ENCODE measurements at places on chromosomes 1 and 21.

DNA sequence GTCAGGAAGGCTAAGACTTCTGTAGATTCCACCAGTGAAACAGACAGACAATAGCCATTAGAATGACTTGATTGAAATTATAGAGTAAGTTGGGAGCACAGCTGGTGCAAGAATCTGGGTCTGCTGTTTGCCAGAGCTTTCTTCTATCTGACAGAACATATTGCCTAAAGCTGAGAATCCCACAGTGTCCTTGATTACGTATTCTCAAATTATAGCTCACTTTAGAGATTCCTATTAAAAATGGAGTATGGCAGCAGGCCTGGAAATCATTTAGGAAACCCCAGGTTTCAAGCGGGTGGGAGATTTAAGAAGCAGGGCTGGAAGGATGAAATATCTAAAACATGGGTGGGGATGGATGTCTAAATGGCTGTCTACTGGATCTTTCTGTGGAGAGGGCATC, 639.7 kb upstream of the CXADR start:
- no peak for DNase-seq

DNA sequence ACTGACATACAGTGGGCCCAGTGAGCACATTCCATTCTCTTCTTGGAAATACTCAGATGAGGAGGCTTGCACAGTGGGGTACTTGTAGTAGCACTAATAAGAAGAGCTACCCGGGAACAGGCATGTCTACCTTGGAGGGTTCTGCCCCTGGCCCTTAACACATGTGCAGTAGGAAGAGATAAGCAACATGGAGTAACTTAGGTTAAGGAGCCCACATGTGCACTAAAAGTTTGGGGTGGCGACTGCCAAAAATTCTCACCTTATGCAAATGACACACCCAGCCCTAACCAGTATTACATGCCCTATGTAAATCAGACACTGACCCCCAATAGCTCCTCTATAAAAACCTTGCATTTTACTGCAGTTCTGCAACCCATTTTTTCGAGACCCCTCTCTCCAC, 1313.3 kb downstream of the KCNT2 start:
- no peak for DNase-seq

DNA sequence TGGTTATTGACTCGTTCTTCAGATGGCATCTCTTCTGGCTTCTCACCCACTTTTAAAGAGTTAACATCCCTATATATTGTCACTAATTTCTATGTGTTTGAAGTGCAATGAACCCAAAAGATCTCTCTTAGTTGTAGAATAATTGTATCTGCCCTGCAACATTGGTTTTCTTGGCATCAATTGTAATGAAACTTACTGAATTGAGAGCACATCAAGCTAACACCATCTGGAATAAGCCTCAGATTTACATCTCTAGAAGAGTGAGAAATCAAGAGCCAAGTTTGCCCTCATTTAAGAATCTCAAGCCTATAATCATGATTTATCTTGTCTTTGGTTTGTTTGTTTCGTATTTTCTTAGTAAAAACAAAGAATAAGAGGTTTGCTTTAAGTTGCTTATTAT, 372.6 kb upstream of the LRRC7 start:
- DNase-seq: no peak

DNA sequence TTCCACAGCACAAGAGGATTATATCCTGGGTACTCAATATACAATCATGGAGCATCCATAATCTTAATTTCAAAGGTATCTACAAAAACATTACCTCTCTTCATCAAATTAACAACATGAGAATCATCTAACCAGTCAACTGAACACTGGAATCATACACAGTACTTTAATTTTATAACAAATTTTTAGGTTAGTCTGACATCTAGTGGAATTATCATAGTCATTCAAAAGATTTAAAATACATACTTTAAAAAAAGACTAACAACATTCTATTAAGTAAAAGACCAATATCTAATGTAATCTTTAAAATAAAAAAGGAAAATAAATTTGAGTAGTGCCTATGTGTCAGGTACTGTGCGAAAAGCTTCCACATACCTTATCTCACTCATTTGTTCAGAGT, 16.8 kb upstream of the SH3GLB1 start:
- no peak for DNase-seq

DNA sequence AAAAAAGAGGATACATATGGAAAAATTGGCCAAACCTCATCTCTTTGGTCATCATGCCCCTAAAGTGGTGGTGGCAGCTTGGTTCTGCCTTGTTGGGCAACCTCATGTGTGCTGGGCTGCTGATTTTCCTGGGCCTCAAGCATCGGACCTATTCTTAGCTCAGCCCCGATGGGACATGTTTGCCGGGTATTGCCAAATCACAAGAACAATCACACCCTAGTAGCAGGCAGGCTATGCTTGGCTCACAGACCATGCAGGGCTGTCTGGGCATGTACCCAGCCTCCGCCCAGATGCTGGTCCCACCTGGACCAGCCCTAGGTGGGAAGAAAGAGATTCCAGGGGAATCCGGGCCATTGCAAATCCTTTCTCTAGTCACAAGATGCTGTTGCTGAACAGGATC, 189.4 kb upstream of the FGGY start:
- DNase-seq: no peak

- DNase-seq: peak; percentile 69
These were observed 125.9 kb downstream of the RHOU start for GRCh38 chr1:228860911-228861831.

DNA sequence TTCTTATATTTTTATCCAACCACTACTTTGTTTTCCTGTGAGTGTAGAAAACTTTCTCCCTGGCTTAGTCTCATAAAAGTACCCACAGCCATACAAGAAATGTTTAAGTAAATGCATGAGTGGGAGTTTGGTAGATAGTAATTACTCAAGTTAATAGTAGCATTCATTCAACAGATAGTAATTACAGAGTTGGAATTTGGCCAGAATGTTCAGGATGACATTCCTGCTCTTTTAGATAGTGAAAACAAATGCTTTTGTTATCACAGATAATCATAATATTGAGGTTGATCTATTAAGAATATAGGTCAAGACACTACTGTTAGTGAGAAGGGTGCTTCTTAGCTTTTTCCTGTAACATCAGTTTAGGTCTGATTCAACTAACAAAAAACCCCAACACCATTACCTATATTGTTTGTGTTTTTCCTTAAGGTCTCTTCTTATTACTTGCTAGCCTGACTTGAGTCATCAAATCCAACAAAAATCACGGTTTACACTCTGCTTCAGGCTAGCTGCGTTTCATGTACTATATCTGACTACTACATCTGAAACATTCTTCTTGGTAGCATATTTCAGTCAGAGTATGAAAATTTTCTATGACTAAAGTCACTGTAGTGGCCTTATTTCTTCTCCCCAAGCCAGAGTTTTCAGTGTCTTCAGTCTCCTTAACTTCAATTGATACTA, 163.7 kb downstream of the HS2ST1 start:
- no peak for DNase-seq

GRCh38 chr1:17632541-17633184, 93.2 kb downstream of the ARHGEF10L start:
- no peak for DNase-seq

DNA sequence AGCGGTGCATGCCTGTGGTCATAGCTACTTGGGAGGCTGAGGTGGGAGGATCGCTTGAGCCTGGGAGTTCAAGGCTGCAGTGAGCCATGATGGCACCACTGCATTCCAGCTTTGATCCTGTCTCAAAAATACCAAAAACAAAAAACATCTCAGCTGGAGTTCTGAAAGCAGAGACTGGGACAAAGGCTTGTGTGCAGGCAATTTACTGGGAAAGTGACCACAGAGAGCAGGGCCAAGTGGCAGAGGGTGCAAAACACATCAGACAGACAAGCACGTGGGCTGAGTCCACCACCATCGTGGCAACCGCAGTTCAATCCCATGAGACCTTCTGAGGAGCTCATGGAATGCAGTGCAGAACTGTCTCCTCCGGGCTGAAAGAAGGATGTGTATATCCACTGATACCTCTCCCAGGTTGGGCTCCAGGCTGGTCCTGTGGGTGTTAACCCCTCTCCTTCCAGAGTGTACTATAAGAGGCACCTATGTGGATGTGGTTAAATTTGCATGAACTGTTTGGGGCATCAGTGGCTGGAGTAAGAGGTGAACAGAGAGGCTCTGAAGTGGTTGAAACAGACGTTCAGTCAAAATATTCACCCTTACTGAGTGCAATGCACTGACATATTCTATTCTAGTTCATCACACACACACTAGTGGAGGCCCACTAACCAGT, 10.8 kb downstream of the PIGP start:
- DNase-seq: no peak

DNA sequence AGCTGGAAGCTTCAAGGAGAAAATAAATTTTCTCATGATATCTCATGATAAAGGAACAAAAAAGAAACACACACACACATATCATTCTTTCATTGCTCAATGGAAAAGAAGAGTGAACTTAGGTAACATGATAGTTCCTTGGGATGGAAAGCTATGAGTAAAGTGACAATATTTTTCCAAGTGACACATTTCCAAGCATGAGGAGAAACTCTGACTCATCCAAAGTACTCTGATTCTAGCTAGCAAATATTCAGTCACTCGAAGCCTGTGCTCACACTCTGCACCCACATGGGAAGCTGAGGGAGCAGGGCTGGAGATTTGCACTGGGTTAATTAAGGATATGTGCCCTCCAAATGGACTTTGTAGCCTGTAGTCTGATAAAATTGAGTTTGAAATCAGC, 222.4 kb downstream of the LRRC40 start:
- DNase-seq: no peak

GRCh38 chr1:200128081-200128480, 100.6 kb downstream of the NR5A2 start:
- DNase-seq: no peak

- DNase-seq: no peak
These were observed 111.1 kb upstream of the COL6A1 start for GRCh38 chr21:45870421-45870820.

- no peak for DNase-seq
These were observed 820 bp upstream of the TTF2 start for GRCh38 chr1:117059334-117059677.

GRCh38 chr1:3892748-3893147, 7.3 kb downstream of the C1orf174 start:
- no peak for DNase-seq

DNA sequence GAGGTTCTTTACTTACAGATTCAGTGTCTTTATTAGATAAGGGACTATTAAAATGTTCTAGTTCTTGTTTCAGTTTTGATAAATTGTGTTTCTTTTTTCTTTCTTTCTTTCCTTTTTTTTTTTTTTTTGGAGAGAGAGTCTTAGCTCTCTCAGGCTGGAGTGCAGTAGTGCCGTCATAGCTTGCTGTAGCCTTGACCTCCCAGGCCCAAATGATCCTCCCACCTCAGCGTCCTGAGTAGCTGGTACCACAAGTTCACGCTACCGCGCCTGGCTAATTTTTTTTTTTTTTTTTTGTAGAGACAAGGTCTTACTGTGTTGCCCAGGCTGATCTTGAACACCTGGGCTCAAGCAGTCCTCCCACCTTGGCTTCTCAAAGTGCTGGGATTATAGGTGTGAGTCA, 76.6 kb downstream of the TMEM200B start:
- DNase-seq: no peak

DNA sequence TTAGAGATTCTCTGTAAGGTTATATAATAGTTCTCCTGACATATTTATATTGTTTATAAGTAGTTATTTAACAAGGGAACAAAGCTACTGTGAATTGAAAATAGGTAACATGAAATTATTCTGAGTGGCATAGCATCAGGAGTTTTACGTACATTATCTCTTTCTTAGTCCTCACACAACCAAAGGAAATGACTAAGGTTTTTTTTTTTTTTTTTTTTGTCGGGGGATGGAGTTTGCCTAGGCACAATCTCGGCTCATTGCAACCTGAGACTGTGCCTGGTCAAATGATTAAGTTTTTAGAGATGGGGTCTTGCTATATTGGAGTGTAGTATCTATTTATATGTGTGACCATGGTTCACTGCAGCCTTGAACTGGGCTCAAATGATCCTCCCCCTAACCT, 24.9 kb downstream of the TMED5 start:
- DNase-seq: no peak

- DNase-seq: no peak
These were observed 1.6 kb upstream of the PFKL start for GRCh38 chr21:44298301-44298700.

DNA sequence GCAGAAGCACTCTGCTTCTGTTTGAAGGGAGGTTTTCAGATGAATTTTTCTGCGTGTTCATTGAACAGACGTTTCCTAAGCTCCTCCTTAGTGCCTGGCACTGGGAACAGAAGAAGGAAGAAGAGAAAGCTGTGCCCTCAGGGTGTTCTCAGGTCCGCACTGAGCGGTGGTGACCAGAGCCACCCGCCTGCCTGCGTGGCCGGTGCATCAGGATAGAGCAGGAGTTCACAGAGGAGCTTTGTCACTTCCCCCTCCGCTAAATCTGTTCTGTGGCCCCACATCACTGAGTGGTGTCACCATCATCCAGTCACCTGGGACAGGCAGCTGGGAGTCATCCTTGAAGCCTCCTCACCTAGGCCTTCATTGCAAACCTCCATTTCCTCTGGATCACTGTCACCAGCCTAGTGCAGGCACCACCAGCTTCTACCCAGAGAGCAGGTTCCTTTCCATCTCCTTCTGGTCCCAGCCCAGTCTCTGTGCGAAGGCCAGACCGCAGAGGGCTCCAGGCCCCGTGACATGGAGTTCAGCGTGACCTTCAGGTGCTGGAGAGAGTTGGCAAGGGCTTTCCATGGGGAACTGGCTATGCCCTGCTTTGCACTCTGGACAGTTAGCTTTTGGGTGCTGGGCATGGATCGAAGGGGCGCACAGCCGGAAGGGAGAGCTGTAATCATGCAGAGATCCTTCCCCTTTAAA, 21.7 kb downstream of the PARK7 start:
- DNase-seq: no peak

DNA sequence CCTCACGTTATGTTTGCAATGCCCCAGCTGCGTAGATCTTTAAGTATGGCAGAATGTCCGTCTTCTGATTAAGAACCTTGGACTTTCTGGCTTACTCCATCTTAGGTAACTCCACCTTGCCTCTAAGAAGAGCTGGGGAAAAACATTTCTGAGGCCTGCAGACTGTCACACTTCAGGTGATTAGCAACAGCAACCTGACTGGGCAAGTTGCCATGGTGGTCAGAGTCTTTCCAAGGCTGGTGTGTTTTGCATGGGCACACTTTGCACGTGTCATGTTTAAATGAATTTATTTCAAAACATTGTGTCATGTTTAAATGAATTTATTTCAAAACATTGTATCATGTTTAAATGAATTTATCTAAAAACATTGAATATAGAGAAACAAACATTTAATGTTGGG, 811 bp downstream of the KPRP start:
- DNase-seq: no peak

DNA sequence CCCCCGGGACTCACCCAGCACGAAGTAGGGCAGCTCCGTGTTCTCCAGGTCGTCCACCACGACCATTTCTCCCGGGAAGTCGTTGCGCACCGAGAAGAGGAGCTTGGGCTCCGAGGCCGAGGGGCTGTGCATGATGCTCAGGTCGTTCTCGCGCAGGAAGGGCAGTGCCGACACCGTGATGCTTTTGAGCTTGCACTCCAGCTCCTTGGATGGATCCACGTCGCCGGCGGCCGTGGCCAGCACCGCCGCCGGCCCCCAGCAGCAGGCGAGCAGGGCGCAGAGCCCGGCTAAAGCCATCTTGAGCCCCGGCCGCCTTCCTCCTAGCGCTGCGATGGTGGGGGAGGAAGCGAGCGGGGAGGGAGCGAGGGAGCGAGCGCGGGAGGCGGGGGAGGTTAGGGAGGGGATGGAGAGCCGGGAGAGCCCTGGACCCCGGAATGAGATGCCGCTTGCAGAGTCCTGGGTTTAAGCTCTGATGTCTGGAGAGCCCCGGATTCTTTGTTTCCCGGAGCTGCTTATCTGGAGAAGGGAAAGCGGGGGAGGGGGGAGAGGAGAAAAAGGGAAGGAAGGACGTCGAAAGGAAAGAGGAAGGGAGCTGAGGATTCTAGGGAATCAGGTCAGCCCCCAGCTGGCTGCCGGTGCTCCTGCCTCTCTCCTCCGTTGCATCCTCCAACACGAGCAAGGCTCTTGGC, at the start of gene ASTN1:
Gene ASTN1, minus strand, starts transcription at position 333 of the 689 bp plus-strand sequence. Its CDS starts 36 bp downstream, at position 297.
- no peak for DNase-seq

Data from vagina (tissue), 2 donors.